A549 (cell line): ENCODE measurements at places on chromosomes 1 and 21.

DNA sequence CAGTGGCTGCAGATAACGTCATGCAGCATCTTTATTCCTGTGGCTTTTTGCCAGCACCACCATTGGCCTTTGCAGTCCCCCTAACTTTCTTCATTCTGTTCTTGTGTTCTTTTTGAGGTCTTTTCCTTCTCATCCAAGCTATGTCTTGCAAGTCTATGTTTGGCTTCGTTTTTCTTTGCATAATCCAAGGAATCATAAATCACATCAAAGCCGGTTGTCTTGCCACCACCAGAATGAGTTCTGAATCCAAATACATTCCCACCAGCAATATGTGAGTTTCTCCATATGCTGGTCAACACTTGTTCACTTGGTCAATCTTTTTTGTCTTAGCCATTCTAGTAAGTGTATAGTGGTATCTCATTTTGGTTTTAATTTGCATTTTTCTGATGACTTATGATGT, 70.6 kb upstream of the AK4 start:
- DNase-seq: no peak

- DNase-seq: no peak
These were observed 124.8 kb downstream of the KCNN3 start for GRCh38 chr1:154745286-154745731.

DNA sequence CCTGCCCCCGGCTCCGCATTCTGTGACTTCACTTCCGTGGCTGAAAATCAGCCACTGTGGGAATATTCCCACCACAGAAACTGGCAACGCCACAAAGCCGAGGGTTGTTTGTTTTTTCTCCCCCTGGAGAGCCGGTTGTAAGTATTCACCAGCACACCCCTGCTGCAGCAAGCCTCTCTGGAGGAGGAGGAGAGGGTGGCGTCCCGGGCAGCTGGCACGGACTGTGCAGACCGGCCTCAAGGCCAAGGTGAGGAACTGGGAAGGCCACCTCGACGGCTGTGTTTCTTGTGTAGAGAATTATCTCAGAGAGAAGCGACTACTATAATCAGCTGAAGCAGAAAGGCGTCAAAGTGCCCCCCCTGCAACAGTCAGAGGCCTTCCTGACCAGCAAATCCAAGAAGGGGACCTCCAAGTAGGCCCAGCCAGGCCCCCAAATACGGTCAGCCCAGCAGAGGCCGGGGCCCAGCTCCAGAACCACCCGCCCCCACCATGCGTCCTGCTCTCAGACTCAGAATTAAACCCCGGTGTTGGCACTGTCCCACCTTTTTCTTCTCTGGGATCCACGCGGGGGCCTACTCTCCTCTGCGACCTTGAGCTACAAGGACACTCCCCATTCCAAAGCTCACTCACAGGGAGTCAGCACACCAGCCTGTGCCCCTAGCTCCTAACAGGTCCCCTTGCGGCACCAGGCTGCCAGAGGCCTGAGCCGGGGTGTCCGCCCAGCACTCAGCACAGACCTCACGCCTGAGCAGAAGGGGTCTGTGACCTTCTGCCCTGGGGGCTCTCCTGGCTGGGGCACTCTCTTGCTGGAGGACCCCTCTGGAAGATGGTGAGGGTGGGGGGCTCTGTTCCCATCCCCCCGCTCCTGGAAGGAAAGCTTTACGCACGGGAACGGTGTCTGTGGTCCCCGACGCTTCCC, 1.2 kb upstream of the SMIM1 start:
- no peak for DNase-seq

- peak; percentile 16 for DNase-seq
These were observed 76.3 kb downstream of the NPHP4 start for GRCh38 chr1:5915587-5916571.

DNA sequence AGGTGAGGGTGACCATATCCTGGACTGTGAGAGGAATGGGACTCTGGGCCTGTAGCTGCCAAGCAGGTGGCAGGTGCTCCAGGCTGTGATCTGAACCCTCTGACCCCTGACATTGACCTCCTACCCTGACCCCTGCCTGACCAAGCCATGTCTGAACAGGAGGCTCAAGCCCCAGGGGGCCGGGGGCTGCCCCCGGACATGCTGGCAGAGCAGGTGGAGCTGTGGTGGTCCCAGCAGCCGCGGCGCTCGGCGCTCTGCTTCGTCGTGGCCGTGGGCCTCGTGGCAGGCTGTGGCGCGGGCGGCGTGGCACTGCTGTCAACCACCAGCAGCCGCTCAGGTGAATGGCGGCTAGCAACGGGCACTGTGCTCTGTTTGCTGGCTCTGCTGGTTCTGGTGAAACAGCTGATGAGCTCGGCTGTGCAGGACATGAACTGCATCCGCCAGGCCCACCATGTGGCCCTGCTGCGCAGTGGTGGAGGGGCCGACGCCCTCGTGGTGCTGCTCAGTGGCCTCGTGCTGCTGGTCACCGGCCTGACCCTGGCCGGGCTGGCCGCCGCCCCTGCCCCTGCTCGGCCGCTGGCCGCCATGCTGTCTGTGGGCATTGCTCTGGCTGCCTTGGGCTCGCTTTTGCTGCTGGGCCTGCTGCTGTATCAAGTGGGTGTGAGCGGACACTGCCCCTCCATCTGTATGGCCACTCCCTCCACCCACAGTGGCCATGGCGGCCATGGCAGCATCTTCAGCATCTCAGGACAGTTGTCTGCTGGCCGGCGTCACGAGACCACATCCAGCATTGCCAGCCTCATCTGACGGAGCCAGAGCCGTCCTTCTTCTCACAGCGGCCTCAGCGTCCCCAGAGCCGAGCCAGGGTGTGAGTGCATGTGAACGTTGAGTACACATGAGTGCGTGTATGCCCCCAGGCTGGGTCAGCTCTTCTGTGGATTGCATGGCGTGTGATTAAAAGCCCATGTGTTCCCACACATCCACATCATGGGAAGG, 3.1 kb downstream of the TMEM125 start:
- DNase-seq: no peak

DNA sequence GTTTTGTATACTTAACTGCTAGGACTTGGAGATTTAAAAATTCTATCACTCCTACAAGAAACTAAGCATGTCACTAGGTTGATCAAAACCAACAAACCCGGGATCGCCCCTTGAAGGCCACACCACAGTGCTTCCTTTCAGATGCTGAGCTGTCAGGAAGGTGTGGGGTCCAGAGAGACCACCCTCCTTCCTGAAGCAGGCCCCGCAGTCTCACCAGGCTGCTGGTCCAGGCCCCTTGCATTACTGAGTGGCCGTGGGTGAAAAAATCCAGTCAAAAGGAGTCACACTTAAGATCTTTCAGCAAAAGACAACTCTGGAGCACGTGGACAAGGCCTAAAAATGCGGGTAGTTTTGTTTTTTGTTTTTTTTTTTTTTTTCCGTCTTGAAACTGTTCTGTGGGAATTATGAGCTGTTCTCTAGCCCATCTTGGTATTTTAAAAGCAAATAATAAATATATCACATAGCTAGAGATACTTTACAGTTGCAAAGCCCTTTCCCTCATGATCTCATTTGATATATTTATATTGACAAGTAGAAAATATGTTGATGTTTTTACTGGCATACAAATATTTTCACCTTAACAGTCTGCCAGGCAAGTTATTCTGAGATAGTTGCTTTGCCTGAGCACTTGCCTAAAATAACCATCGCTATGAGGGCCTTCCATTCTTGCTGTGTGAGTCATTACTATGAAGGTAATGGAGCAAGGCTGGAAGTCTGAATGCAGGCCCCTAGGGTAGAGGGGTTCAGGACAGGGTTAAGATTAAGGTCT, 73.1 kb upstream of the EDEM3 start:
- no peak for DNase-seq

DNA sequence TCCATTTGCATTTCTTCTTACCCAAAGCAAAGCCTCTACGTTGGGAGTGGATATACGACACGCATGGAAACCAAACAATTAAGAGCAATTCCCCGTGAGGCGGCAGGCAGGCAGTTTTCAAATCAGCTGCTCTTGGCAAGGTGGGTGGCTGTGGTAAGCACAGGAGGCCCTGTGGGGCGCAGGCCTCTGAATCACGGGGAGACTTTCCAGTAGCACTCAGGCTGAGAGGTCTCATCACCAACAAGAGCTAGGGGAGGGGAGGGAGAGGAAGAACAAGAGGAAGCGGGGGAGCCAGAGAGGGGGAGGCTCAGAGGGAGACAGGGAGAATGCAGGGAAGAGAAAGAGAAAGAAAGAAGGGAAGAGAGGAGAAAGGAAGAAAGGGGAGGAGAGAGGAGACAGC, 56.4 kb downstream of the MT1HL1 start:
- no peak for DNase-seq

- DNase-seq: no peak
These were observed 164.4 kb upstream of the ZRANB2 start for GRCh38 chr1:71245246-71245645.

DNA sequence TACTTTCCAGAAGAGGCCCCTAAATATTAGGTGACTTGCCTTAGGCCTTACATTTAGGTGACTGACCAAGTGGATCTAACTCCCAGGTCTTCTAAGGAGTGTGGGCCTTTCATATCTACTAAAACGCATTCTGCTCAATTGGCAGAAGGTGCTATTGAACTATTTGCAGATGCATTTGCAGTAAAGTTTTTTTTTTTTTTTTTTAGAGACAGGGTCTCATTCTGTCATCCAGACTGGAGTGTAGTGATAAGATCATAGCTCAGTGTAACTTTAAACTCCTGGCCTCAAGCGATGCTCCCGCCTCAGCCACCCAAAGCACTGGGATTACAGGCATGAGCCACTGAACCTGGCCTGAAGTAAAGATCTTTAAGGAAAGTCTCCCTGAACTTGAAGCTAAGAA, 13.0 kb upstream of the ACBD6 start:
- DNase-seq: no peak

DNA sequence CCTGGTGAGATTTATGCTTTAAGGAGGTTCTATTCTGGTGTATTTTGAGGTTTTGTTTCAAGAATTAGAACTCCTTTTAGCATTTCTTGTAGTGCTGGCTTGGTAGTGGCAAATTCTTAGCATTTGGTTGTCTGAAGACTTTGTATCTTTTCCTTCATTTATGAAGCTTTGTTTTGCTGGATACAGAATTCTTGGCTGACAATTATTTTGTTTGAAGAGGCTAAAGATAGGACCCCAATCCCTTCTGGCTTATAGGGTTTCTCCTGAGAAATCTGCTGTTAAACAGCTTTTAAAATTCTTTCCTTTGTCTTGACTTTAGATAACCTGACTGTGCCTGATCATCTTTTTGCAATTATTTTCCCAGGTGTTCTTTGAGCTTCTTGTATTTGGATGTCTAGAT, 58.6 kb downstream of the GPR137B start:
- DNase-seq: no peak

GRCh38 chr1:157278383-157279137, 140.4 kb upstream of the ETV3 start:
- DNase-seq: no peak

DNA sequence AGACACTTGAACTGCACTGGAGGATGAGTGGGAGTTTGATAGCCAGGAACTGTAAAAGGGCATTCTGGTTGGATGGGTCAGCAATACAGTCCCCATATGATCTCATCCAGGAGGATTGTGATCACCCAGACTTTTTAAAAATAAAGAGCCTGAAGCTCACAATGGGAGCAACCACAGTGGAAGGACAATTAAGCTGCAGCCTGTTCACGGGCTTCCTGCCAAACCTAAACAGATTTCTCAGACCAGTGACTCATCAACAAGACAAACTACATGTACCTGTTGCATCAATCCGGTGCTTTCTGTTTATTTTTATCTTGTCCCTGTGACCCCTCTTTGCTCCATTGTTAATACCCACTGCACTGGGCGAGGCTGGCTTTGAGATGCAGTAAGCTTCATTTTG, 52.3 kb downstream of the PAPPA2 start:
- no peak for DNase-seq

- no peak for DNase-seq
These were observed 75.3 kb upstream of the ARTN start for GRCh38 chr1:43858324-43858723.

DNA sequence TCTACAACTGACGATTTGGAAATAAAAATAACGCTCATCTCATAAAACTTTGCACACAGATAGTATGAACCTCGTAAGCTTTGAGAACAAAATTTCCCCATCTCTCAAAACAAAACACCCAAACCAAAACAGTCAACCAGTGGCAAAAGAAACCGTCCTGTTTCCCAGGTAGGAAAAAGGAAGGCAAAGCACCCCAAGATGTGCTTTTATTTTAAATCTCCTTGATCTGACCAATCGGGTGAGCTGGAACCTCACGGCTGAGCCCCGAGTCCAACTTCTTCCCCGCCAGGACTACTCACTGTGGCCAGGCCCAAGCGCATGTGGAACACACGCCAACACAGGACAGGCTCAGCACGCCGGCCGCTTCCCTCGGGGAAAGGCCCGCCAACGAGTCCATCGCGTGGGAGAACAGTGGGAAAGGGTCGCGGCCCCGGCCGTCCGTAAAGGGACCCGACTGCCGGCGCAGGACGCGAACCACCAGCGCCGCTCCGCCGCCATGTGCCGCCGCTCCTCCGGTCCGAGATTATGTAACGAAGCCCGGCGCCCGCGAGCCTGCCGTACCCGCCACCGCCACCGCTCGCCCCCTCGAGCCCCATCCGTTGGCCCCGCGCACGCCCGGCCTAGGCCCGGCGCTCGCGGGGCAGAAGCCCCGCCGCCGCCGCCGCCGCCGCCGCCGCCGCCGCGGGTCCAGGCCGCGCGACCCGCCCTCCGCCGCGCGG, 759 bp downstream of the AHCTF1 start:
- peak; percentile 53 for DNase-seq

DNA sequence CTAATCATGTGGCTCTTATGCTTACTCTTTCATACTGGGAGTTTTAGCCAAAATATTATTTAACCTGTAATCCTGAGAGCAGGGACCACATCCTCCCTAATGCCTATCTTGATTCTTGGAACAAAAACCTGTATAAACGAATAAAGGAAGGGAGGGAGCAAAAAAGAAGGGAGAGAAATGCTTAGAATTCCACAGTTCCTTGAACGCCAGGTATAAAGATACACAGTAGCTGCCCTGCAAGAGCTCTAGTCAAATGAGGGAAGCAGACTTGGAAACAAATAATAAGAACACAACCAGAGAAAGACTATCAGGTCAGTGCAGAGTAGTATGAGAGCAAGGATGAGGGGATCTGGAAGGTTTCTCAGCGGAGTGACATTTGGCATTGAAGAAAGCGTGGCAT, 116.3 kb downstream of the SLC30A10 start:
- DNase-seq: no peak

- no peak for DNase-seq
These were observed 26.7 kb downstream of the RC3H1 start for GRCh38 chr1:173995475-173995874.

DNA sequence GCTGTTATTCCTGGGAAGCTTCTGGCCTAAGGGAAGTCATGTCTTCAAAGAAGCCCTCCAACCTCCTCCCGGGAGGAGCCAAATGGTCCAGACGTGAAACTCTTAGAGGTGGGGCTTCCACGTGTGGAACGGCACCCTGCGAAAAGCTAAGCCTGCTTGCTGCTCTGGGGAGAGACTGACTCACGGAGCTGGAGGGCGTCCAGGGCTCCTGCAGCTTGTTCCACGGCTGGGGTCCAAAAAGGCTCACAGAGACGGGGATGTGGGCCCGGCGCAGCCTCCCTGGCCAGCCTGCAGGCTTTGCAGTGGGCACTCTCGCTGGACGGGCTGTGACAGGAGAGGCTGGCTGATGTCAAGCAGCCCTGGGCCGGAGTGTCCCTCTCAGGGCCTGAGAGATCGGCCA, 105.1 kb downstream of the COLGALT2 start:
- no peak for DNase-seq

GRCh38 chr1:4108758-4109627, 208.9 kb upstream of the C1orf174 start:
- no peak for DNase-seq

- no peak for DNase-seq
These were observed 45.5 kb upstream of the RASAL2 start for GRCh38 chr1:178048426-178048825.

- DNase-seq: no peak
These were observed 92.1 kb downstream of the SPSB1 start for GRCh38 chr1:9384751-9385245.

GRCh38 chr1:243465738-243466137, 209.9 kb downstream of the SDCCAG8 start:
- DNase-seq: no peak
